GM13977 (cell line): ENCODE measurements at places on chromosomes 1 and 21.

- DNase-seq: no peak
Observed at GRCh38 chr1:112638110-112638428, 18.4 kb downstream of the CAPZA1 start.

- no peak for DNase-seq
Observed at GRCh38 chr1:23563003-23563402, 3.7 kb upstream of the ID3 start.

DNA sequence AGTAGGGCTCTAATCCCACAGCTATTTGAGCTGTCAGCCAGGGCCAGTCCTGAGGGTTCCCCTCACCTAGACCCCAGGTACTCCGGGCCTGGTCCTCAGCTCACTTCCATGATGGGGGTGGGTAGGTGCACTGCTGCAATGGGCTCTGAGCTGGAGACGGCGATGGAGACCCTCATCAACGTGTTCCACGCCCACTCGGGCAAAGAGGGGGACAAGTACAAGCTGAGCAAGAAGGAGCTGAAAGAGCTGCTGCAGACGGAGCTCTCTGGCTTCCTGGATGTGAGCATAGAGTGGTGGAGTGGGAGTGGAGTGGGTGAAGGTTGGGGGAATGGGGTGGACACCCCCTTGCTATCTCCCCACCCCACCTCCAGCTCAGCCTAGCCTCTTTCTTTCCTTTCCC, 2.1 kb downstream of the S100A1 start:
- no peak for DNase-seq

DNA sequence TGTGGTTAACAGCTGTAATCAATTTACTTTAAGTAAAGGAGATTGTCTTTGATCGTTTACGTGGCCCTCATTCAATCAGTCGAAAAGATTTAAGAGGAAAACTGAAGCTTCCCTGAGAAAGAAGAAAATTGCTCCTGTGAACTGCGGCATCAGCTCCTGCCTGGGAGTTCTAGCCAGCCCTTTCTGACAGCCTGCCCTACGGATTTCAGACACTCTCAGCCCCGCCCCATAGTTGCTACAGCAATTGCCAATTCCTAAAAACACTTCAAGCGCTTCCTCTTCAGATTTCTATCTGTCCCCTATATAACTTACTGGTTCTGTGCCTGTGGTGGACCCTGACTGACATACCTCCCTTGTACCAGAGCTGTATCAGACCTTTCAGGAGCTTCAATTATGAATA, 277.6 kb downstream of the DSCAM start:
- DNase-seq: no peak

DNA sequence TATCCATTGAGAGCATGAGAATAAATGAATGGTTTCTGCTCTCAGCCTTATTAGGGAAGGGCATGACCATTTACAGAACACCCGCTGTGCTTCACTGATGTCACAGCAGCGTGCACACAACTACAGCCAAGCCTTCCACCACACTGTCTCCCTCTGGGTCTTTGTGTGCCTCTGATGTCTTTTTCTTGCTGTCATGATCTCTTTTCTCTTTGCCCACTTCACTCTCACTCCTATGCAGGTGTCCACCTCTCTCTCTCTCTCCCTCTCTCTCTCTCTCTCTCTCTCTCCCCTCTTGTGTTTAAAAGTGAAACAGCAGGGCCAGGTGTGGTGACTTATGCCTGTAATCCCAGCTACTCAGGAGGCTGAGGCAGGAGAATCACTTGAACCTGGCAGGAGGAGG, 232.5 kb upstream of the JUN start:
- no peak for DNase-seq

DNA sequence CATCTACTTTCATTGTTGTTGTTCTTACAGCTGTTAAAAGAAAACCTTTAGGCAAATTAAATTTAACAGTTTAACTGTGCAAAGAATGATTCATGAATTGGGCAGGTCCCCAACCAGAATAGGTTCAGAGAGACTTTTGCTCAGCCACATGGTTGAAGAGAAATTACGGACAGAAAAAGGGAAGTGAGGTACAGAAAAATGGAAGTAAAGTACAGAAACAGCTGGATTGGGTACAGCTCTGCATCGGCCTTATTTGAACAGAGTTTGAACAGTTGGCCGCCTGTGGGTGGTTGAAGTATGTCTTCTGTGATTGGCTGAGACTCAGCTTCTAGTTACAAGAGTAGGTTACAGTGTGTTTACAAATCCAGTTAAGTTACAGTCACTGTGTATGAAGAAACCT, 210.1 kb downstream of the FGGY start:
- DNase-seq: peak; percentile 36

- no peak for DNase-seq
Observed at GRCh38 chr1:193040011-193040410, 19.1 kb downstream of the UCHL5 start.
